ENCODE measurements at places on chromosomes 11 and 22. TPM values are rescaled to one million over a fixed set of nuclear protein-coding genes. Genes with fewer than 3 reads are reported as not detected.
A peak's percentile ranks its signal among the peaks of the same experiment; 100 is the strongest.

GRCh38 chr22:23178512-23179254 is 1.6 kb upstream of the BCR start:
- peak overlapping the region; percentile 13 for H3K4me3 ChIP-seq
- H3K27ac ChIP-seq, result peak overlapping the region; percentile 78
- peaks cover 40% of the 10 kb centered on the region for H3K4me1 ChIP-seq
- no peaks in the 10 kb centered on the region for H3K27me3 ChIP-seq
- peak; percentile 64 for DNase-seq

Gene DSCAML1
- not detected for total RNA-seq

Gene HTR3A
- not detected for total RNA-seq

DNA sequence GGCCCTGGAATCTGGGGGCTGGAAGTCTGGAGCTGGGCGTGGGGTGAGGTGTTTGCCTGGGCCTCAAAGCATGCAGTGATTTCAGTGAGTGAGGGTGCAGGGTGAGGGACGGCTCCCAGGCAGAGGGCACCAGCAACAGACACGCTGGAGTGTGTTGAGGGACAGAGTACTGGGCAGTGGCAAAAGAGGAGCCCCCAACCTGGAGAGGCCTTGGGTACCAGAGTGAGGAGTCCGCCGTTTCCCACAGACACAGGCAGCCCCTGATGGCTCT is 12.0 kb upstream of the TBC1D22A start:
- H3K27ac ChIP-seq, result peak overlapping the region; percentile 82
- H3K27me3 ChIP-seq, result peaks cover 10% of the 10 kb centered on the region
- H3K4me3 ChIP-seq, result no peak overlapping the region
- peaks cover 13% of the 10 kb centered on the region for H3K4me1 ChIP-seq
- DNase-seq, result no peak

GRCh38 chr22:42673898-42674401 is 24.8 kb upstream of the CYB5R3 start:
- no peak overlapping the region for H3K4me3 ChIP-seq
- H3K27me3 ChIP-seq, result no peaks in the 10 kb centered on the region
- DNase-seq, result peak; percentile 35
- H3K4me1 ChIP-seq, result no peaks in the 10 kb centered on the region
- H3K27ac ChIP-seq, result no peak overlapping the region
- peaks cover 7% of the 10 kb centered on the region for H3K36me3 ChIP-seq

DNA sequence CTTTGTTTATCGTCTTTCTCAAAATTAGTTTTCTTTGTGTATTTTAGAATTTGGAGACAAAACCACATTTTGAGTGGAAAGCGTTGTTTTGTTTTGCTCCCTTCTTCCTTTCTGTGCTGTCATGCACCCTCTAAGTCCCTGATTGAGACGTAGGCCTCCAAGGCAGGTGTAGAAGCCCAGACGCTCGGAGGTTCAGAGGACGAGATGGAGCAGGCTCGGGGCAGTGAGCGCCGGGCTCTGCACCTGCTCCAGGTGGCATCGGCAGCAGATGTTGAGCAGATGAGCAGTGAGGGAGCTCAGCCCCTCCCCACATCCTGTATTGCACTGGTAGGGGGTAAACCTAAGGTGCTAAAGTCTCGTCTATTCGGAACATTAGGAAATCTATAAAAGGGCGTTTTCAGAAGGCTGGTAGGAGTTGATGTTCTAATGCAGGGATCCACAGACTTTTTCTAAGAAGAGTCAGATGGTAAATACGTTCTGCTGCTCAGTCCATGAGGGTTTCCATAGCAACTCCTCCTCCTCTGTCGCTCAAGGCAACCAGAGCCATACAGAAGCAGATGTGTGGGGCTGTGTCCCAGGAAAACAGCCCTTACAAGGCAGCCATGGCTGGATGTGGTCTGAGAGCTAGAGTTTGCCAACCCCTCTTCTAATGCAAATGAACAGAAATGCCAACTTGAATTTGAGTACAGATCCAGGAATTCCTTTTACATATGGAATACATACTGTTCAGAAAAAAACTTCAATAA is 724.2 kb downstream of the BRD1 start:
- no peak overlapping the region for H3K4me3 ChIP-seq
- no peak for DNase-seq
- no peak overlapping the region for H3K27ac ChIP-seq
- no peaks in the 10 kb centered on the region for H3K27me3 ChIP-seq
- H3K36me3 ChIP-seq, result no peaks in the 10 kb centered on the region
- no peaks in the 10 kb centered on the region for H3K4me1 ChIP-seq

GRCh38 chr22:40238425-40239344 is 61.0 kb downstream of the TNRC6B start:
- H3K36me3 ChIP-seq, result peaks cover 32% of the 10 kb centered on the region
- H3K4me3 ChIP-seq, result peak overlapping the region; percentile 50
- H3K4me1 ChIP-seq, result peaks cover 61% of the 10 kb centered on the region
- peak overlapping the region; percentile 24 for H3K27ac ChIP-seq
- no peaks in the 10 kb centered on the region for H3K27me3 ChIP-seq
- DNase-seq, result peak; percentile 89

- peaks cover 6% of the 10 kb centered on the region for H3K4me1 ChIP-seq
- no peak overlapping the region for H3K4me3 ChIP-seq
- H3K27me3 ChIP-seq, result no peaks in the 10 kb centered on the region
These were observed 15.5 kb upstream of the OR52K1 start for GRCh38 chr11:4466871-4467442.

Measured in MCF 10A (cell line).